Activated CD4-positive, alpha-beta memory T cell treated with anti-CD3 and anti-CD28 coated beads for 36 hours (primary cell): ENCODE measurements at places on chromosomes 7 and 10.

DNA sequence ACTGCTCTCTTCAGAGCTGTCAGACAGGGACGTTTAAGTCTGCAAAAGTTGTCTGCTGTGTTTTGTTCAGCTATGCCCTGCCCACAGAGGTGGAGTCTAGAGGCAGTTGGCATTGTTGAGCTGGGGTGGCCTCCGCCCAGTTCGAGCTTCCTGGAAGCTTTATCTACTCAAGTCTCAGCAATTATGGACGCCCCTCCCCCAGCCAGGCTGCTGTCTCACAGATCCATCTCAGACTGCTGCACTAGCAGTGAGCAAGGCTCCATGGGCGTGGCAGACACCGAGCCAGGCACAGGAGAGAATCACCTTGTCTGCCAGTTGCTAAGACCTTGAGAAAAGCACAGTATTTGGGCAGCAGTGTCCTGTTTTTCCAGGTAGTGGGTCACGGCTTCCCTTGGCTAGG lies 98.1 kb downstream of the SDHAF3 start:
- no peak for DNase-seq

DNA sequence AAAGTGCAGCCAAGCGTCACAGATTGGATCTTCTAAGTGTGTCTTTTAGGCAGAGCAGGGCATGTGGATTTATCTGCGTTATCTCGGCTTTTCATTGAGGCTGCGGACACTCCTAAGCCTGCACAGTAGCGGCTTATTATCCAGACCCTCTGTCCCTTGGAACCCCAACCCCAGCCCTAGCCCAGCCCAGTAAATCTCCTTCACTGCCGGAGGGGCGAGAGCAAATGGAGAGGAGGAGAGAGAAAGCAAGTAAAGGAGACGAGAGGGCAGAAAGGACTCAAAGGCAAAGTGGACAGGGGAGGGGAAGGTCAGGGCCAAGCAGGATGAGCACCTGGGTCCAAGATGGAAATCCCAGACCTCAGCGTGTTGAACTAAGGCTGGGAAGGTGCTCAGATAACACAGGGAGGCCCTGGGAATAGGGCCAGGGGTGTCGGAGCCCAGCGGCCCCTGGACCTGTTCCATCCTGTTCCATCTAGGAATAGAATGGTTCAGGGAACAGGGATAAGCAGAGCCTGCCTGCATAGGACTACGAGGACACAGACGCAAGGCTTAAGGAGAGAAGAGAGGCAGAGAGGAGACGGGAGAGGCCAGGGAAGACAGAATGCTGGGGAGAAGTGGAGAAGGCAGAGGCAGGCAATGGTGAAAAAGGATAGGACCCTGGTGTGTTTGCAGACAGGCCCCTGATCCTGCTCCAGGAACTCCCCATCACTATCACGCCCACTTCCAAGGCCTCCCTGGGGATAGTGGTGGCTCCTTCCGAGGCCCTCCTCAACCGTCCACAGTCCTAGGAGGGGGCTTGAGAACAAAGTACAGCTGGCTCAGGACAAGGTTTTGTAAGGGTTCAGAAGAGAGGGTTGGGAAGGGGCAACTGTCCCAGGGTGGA lies 99.6 kb downstream of the CHST15 start:
- no peak for DNase-seq

DNA sequence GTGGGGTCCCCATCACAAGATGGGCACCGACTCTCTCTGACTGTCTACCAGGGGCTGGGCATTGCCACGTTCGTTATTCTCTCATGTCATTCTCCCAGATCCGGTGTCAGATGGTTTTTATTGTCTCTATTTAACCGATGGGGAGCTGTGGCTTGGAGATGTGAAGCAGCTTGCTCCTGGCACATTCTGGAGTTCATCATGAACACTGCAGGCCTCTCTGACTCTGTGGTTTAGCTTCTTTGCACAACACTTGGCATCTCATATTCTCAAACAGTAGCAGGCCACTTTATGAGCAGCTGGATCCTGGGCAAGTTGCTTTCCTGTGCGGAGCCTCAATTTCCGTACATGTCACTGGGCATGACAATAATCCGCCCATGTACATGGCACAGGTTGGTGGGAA lies 119.9 kb downstream of the LRRC18 start:
- DNase-seq = no peak

DNA sequence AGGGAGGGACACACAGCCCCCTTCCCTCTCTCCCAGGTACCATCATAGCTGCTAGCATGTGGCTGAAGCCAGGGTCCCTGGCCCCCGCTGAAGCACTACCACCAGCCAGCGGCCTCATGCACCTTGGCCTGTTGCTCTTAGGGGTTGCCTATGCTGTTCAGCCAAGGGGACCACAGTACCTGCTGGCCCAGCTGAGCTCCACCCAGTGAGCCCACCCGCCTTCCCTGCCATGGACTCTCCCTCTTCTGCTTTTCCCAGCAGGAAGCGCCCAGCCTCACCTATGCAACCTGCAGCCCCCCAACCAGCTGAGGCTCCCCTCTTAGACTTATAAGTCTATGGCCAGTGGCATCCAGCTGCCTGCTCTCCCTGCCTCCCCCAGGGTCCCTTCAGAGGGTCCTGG lies 8.7 kb upstream of the MTPAP start:
- DNase-seq = no peak

DNA sequence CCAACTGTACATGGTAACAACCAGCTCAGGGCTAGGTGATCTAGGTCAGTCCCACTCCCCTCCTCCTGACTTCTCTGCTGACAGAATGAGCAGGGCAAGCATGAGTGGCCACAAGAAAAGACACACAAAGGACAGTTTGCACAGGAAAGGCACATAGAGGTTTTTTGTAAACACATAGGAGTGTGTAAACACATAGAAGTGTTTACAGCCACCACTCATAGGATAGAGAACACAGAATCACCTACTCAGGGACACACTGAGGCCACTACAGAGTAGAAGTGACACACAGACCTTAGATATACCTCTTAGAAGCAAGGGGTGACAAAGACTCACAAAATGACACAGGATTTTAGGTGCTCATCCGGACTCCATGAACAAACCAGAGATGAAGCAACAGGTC lies 19.0 kb downstream of the NUDCD3 start:
- DNase-seq = no peak

- no peak for DNase-seq
These were observed 62.7 kb upstream of the ABLIM1 start for GRCh38 chr10:114720685-114721278.

- DNase-seq = no peak
These were observed 9.1 kb upstream of the AEBP1 start for GRCh38 chr7:44094883-44095592.

DNA sequence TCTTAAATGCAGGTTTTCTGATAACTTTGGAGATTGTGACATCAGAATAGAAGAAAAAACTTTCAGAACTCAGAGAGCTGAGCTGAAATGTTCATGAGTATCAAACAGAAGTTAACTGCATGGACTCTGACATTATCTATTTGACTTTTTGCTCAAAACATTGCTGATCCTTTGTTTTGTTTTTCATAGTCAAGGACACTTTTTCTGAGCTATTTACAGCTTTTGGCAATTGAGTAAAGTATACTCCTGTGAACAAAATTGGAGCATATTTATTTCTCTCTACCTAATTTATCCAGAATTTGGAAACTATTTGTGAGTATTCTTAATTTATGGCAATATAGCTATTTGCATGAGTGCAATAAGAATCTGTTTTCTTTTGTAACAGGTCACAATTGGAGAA lies 11.1 kb downstream of the KCP start:
- DNase-seq = no peak

- DNase-seq = no peak
These were observed 13.9 kb downstream of the HNRNPA2B1 start for GRCh38 chr7:26186364-26187311.

GRCh38 chr10:132743925-132744490 lies 41.9 kb downstream of the NKX6-2 start:
- no peak for DNase-seq

DNA sequence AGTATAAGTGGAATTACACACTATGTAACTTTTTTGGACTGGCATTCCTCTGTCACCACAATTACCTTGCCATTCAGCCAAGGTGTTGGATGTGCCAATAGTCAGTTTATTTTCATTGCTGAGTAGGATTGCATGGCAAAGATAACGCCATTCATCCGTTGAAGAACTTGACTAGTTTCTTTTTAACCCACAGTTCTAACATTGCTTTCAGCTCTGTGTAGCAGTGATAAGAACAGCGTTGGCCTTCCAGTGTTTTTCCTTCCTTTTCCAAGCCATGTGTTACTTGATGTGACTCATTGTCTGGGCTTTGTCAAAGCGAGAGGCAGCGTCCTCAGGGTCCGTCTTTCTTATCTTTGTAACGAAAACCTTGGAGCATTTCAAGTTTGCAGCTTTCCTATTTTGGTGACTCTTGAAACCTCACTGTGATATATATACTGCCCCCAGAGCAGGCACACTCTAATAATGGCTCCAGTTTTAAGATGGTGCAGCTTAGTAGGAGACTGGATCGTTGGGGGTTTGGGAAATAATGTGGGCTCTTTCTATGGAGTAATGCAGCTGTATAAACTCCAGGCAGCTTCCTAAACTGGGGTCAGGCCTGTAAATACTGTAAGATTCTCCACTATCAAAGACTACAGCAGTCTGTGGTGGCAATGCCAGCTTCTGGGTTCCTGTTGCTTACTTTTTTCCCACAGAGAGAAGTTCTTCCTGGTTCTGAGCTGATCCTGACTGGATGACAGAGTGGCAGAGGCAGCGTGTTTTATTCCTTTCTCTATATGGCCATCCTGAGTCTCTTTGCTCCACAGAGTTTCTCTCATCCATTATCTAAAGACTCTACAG lies 41.7 kb downstream of the AKR1E2 start:
- no peak for DNase-seq

GRCh38 chr10:67925449-67926005 lies 41.1 kb downstream of the SIRT1 start:
- no peak for DNase-seq
